ENCODE measurements at places on chromosomes 3 and 15.

GRCh38 chr15:33188641-33189257, 5.8 kb downstream of the FMN1 start:
- no peak for DNase-seq

- DNase-seq, result no peak
Observed at GRCh38 chr15:68311464-68311835, 33.9 kb downstream of the FEM1B start.

- DNase-seq, result no peak
Observed at GRCh38 chr3:66365080-66365479, 135.7 kb downstream of the LRIG1 start.

DNA sequence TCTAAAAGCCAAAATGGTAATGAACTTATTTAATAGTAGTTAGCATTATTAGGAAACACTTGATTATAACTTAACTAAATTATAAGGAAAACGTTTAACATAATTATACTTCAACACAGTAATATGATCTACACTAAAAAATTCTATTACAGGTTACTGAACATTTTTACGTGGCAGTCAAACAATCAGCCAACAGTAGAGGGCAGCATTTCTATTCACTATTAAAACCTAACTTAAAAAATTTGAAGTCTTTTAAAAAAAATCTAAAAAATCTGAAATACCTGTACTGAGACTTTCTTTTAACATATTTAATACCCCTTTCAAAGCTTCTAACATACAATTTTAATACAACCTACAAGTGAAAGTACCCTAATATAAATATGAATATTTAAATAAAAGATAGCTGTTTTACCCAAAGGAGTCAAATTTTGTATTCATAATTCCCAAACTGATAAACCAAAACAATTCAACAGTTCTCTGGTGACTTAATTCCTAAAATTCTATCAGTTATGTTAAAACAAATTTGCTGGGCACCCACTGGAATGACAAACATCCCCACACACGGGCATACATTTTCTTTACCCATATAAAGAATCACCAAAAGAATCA, 41.5 kb downstream of the DLG1 start:
- DNase-seq, result no peak

GRCh38 chr15:94674296-94674695, 442.9 kb downstream of the MCTP2 start:
- DNase-seq, result no peak

DNA sequence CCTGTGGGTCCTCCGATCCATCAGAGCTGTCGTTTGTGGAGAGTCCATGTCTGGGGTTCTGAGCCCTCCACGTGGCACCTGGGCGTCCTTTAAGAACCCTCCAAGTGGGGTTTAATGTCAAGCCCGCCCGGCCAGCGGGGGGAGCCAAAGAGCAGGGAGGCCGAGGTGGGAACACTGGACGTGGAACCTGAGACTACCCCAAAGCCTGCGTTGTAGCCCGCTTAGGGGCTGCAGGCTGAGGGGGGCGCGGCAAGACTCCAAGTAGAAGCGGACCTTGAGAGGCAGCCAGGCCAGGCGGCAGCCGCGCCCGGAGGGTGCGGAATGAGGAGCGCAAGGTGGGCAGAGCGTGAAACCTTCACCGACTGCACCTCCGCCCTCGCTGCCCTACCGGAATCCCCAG, 126.2 kb upstream of the ATP10A start:
- no peak for DNase-seq

GRCh38 chr3:123632161-123632655, 47.4 kb upstream of the HACD2 start:
- peak; percentile 12 for DNase-seq

DNA sequence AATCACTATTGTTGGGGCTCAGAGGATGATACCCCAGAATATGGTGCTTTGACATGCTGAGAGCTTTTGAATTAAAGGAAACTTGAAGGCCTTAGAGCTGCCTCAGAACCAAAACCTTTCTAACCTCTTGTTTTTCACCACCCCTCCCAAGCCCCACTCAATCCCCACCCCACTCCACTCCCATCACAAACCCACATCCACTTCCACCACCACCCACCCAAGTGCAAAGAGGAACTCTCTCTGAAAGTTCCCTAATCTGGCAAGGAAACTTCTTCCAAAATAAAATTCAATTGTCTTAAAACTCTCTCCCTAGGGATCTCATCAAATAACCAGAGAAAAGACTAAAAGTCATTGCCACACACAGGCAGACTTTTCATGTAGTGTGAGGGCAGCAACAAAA, 301.2 kb upstream of the ARHGEF26 start:
- no peak for DNase-seq

- DNase-seq, result no peak
Observed at GRCh38 chr15:98513428-98513986, 134.8 kb upstream of the IGF1R start.

- no peak for DNase-seq
Observed at GRCh38 chr15:78055919-78056713, 21.4 kb downstream of the TBC1D2B start.

DNA sequence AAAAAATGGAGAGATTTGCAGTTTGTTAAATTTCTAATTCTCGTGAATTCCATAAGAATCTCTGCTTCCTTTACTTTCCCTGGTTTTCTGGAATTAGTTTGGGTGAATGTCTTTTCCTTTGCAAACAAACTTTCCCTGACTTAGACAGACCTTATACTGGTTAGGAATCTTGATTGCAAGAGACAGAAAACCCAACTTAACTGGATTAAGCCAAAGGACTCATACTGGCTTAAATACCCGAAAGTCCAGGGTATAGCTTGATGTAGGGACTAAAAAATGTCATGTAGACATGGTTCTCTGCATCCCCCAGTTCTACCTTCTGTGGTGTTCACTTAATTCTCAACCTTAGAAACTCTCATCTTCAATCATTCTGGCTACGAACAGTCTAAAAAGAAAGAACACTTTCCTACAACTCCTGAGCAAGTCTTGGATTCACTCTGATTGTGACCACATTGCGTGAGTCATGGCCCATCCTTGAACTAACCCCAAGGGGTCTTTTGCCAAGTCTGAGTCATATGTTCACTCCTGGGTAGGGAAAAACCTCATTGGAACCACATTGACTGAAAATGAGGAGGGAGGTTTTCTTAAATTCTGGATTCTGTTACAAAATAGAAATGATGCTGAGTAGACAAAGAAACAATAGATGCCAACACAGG, 136.0 kb upstream of the DAZL start:
- DNase-seq, result no peak

DNA sequence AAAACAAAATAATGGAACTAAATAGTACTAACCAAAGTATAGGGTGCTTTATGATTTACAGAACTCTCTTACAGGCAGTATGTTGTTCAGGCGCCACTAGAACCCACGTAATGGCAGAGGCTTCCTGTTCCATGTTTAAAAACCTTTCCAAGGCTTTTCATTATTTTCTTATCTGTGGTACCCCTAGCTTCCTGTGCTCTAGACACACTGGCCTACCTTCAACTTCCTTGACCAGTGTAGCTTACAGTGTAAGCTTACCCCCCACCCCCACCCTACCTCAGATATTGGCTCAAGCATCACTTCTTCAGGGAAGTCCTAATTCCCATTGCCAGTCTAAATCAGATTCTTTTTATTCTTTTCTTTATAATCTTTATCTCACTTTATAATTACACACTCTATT, 2.9 kb downstream of the NR2C2 start:
- DNase-seq, result no peak

Data from hypothalamus (tissue), 51 donors.